Lung (tissue), 17 donors: ENCODE measurements at places on chromosomes 11 and 22. TPM values are rescaled to one million over a fixed set of nuclear protein-coding genes. Genes with fewer than 3 reads are reported as not detected.

DNA sequence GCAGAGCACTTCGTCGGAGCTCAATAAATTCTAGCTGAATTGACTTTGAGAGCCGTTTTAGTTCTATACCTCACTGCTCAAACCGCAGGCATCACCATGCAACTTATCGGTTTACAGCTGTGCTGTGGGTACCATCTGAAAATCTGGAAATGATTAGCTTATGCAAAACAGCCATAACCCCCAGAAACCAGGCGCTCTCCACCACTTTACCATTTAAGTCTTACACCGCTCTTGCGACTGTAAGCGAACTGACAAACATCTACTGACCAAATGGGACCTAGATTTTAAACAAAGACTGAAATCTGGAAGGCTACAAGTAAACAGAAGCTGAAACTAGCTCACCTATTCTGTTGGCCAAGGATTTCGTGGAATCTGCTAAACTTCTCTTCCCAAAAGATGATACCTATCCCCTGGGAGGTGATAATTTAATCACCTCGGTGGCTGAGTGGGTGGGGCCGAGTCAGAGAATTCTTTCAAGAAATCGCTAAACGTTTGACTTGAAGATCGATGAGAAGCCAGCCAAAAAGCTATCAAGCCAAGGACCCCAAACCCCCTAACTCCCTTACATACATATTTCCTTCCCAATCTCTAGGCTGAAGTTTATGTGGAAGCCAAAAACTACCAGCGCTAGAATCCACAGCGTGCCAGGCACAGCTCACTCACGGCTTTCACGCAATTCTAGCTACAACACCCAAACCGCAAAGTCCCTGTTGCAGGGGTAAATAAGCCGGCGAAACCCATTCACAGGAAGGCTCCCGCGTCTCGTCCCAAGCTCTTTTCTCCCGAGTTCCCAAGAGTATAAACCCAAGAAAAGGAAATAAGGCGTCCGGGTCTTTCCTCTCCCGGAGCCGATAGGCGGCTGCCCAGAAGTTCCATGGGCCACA lies 644 bp downstream of the SPTY2D1 start:
- no peaks in the 10 kb centered on the region for H3K27me3 ChIP-seq
- peaks cover 14% of the 10 kb centered on the region for H3K4me1 ChIP-seq
- no peaks in the 10 kb centered on the region for H3K36me3 ChIP-seq
- H3K4me3 ChIP-seq: peak overlapping the region; percentile 80
- H3K27ac ChIP-seq: peak overlapping the region; percentile 97

Gene CHADL
- total RNA-seq: 4.2 TPM

GRCh38 chr11:99069856-99070444 lies 49.2 kb downstream of the CNTN5 start:
- peak; percentile 46 for DNase-seq
- no peaks in the 10 kb centered on the region for H3K27me3 ChIP-seq
- no peak overlapping the region for H3K27ac ChIP-seq
- peak overlapping the region; percentile 41 for H3K4me3 ChIP-seq

DNA sequence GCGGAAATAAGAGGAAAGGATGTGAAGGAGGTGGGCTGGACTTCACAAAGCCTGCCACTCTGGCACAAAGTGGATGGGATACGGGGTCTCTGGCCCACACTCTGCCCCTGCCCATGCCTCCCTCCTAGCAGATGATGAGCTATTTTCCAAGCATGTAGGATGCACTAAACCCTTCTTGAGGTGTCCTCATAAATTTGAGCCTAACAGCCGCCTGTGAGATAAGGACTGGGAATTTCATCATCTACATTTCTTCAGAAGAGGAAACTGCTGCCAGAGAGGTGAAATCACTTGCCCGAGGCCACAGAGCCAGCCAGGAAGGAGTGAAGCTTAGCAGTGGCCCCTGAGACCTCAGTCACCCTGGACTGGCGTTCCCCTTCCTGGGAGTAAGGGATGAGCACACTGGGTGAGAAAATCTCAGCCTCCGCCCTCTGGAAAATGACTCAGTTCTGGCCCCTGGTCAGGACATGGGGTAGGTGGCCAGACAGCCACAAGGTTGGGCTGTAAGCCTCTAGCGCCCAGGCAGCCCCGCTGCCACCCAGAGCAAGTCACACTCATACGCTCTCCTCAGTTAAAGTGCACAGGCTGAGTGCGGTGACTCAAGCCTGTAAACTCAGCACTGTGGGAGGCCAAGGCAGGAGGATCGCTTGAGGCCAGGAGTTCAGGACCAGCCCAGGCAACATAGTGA lies 27.9 kb downstream of the MB start:
- no peaks in the 10 kb centered on the region for H3K36me3 ChIP-seq
- no peak overlapping the region for H3K4me3 ChIP-seq
- H3K27me3 ChIP-seq: no peaks in the 10 kb centered on the region
- DNase-seq: no peak
- peak overlapping the region; percentile 74 for H3K27ac ChIP-seq
- H3K4me1 ChIP-seq: peaks cover 2% of the 10 kb centered on the region

GRCh38 chr11:7450836-7451235 lies 34.5 kb upstream of the OLFML1 start:
- H3K36me3 ChIP-seq: no peaks in the 10 kb centered on the region
- H3K4me1 ChIP-seq: no peaks in the 10 kb centered on the region
- peaks cover 2% of the 10 kb centered on the region for H3K27me3 ChIP-seq

DNA sequence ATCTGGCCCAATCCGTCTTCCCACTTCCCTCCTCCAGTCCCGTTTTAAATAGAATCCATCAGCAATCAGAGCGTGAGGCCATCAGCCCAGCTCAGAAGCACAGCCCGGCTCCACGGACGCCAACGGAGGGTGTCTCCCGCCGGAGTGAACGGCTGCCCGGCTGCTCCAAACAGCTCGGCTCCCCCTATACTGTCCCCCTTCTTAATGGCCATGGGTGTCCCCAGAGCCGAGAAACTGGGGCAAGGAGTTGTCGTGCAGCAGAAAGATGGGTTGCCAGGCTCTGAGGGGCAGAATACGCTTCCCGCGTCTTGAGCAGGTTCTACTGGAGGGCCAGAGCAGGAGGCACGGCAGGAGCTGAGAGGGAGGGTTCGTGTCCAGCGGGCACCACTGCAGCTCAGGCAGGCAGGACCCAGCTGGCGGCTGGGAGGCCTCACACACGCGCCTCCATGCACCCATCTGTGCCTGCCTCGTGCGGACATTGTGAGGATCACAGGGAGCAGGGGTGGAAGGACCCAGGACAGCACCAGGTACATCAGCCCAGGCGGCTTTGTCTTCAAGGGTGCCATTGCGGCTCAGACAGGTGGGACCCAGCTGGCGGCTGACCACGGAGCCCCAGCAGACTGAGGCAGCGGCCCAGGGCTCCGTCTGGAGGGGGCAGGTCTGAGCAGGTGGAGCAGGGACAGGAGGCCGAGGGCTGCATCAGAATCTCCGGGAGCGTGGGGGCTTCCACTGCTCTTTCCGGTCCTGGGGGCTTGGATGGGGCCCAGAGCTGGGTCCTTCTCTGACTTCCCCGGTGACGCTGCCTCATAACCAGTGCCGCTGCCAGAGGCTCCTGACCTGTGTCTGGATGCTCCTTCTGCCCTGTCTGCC lies 882.7 kb downstream of the BRD1 start:
- no peak for DNase-seq
- peaks cover 2% of the 10 kb centered on the region for H3K27me3 ChIP-seq
- no peak overlapping the region for H3K27ac ChIP-seq
- H3K36me3 ChIP-seq: no peaks in the 10 kb centered on the region

DNA sequence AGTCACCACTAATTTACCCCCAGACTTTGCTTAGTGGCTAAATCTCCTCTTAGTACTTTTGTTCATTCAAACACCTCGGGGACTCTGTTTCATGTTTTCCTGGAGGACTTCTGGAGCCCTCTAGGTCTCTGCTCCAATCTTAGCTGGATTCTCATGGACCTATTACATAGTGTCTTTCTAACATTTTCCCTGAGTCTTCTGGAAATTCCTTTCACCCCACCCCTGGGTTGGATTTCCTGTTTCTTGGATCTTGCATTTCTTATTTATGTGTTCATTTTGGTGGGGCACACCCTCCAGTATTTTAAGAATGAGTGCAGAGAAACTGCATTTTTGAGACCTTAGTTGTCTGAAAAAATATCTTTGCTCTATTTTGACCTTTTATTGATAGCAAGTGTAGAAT lies 220.1 kb downstream of the BLID start:
- no peak overlapping the region for H3K4me3 ChIP-seq
- no peak overlapping the region for H3K27ac ChIP-seq
- no peak for DNase-seq
- no peaks in the 10 kb centered on the region for H3K27me3 ChIP-seq
- no peaks in the 10 kb centered on the region for H3K4me1 ChIP-seq

Gene E2F8
- 1.9 TPM for total RNA-seq

Gene OR52I2
- not detected for total RNA-seq

Gene MB
- 2.0 TPM for total RNA-seq

Gene YPEL4
- total RNA-seq: 1.5 TPM

Gene FZD4
- total RNA-seq: 40.0 TPM

DNA sequence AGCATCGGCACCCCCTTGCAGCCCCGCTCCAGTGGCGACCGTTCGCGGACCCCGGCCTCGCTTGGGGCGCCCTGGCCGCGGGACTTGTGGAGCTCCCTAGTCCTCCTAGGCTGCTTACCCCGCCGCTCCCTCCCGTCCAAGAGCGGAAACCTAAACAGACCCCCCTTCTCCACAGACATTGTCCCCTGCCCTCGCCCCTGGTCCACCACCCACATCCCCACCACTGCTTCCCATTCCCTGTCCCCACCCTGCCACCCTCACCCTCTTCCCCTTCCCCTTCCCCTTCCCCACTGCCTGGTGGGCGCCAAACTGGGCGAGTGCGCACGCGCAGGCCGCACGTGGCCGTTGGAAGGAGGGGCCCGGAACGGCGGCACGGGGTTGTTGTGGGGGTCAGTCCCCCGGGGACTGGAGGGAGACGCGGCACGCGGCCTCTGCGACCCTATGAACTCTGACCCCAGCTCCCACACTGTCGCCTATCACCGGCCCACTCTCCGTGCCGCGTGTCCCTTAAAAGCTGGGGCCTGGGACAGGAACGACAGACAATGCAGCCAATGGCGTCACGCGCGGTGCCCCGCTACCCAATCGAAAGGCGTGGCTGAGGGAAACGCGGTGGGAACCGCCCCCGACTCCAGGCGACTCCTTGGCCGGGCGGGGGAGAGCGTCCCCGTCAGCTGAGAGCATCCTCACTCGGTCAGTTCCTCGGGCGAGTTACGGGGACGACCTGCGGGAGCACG lies at the start of gene SNX32:
SNX32 (plus strand) TSS at position 667 of the 734 bp plus-strand sequence. CDS start 103 bp downstream, outside the sequence.
- H3K36me3 ChIP-seq: no peaks in the 10 kb centered on the region
- H3K4me1 ChIP-seq: peaks cover 10% of the 10 kb centered on the region
- no peak within 1 kb of the TSS for H3K27ac ChIP-seq

DNA sequence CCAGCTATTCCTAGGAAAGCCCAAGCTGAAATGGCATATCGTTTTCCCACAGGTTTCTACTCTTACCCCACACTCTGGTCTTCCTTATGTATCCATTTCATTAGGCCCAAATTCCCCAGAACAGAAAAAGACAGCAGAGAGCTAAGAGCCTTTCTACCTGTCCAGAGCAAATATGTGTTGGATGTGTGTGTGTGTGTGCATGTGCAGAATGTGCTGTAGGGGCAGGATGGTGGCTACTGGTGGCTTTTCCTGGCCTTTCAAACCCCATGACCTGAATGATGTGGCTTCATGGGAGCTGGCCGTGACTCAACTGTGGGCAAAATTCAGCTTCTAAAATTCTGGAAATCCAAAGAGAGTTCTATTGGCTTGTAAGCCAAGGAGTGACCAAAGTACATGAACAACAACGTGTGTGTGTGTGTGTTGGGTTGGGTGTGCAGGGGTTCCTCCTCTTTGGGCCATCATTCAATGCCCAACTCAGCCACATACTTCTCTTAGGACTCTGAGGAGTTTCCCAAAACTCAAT lies 421.4 kb upstream of the CADM1 start:
- H3K36me3 ChIP-seq: no peaks in the 10 kb centered on the region
- DNase-seq: no peak
- H3K4me1 ChIP-seq: no peaks in the 10 kb centered on the region

- no peak for DNase-seq
- no peaks in the 10 kb centered on the region for H3K4me1 ChIP-seq
- H3K27ac ChIP-seq: no peak overlapping the region
- no peaks in the 10 kb centered on the region for H3K36me3 ChIP-seq
- H3K27me3 ChIP-seq: peaks cover 3% of the 10 kb centered on the region
- H3K4me3 ChIP-seq: no peak overlapping the region
These were observed 117.0 kb upstream of the ALX4 start for GRCh38 chr11:44426958-44427357.

Gene MS4A15
- total RNA-seq: not detected

Gene BAD
- 69.5 TPM for total RNA-seq
